Nasal cavity respiratory epithelium epithelial cell of viscerocranial mucosa (primary cell): ENCODE measurements at places on chromosomes 3 and 15. TPM values are rescaled to one million over a fixed set of nuclear protein-coding genes. Genes with fewer than 3 reads are reported as not detected.

TUSC2 gene
- total RNA-seq = 15.7 and 26.0 TPM in 2 replicates

FGF7 gene
- total RNA-seq = under 0.01 and 0.07 TPM in 2 replicates

TTC23 gene
- 14.4 and 30.5 TPM in 2 replicates for total RNA-seq

ILDR1 gene
- total RNA-seq = 1.4 and 1.7 TPM in 2 replicates

DHFR2 gene
- total RNA-seq = 2.4 and 4.2 TPM in 2 replicates

C3orf62 gene
- 1.7 and 4.8 TPM in 2 replicates for total RNA-seq

A4GNT gene
- not detected in 2 replicates for total RNA-seq

MYH15 gene
- total RNA-seq = under 0.01 and 0.07 TPM in 2 replicates

TRIM71 gene
- under 0.01 TPM in 2 replicates for total RNA-seq

SMCO1 gene
- total RNA-seq = not detected in 2 replicates
